ENCODE measurements at places on chromosomes 6 and 20.

GRCh38 chr20:49572857-49573256 is 4.9 kb upstream of the PTGIS start:
- no peak for DNase-seq

DNA sequence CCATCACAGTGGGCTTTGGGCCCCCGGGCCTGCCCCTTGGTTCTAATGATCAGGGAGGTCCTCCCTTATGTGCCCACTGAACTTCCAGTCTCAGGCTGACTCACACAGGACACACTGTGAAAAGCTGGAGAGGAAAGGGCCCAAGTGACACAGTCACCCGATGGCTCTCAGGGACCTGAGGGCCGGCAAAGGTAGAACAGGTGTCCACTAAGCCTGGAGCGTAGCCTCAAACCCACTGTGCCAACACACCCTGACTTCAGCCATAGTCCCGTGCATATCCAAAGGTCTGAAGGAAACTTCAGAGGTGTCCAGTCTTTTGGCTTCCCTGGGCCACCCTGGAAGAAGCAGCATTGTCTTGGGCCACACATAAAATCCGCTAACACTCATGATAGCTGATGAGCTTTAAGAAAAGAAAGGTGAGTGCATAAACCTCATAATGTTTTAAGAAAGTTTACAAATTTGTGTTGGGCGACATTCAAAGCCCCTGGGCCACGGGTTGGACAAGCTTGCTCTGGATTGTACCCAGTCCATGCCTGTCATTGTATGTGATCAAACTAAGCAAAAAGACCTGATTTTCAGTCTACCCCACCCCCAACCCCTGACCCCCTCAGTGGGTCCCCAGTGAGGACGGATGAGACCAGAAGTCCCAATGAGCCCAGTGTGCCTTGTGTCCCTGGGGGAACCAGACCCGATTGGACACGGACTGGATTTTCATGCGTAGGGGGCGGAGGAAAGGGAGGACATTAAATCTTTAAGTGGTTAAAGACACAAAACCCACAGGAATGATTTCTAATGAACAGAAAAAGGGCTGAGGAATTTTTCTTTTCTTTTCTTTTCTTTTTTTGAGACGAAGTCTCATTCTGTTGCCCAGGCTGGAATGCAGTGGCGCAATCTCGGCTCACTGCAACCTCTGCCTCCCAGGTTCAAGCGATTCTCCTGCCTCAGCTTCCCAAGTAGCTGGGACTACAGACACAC is 6.1 kb downstream of the RAMACL start:
- no peak for DNase-seq

- DNase-seq: no peak
These were observed 91.6 kb downstream of the RTN4IP1 start for GRCh38 chr6:106537662-106538061.

GRCh38 chr6:88869263-88870020 is 94.0 kb downstream of the RNGTT start:
- DNase-seq: no peak

DNA sequence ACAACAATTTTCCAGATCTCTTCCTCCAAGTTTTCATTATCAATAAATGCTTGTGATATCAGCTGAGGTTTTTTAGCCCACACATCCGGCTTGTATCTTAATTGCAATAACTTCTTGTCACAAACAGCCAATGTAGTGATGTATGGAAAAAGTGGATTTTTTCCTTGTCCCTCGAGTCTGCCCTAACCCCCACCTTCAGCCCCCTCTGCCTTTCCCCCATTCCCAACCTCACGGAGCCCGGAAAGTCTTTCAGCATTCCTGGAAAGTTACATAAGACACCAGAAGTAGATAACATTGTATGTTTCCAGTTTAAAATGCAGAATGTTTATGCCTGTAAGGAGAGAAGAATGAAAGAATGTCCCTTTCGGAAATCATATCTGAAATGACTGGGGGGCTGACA is 179.2 kb upstream of the PHACTR1 start:
- no peak for DNase-seq

DNA sequence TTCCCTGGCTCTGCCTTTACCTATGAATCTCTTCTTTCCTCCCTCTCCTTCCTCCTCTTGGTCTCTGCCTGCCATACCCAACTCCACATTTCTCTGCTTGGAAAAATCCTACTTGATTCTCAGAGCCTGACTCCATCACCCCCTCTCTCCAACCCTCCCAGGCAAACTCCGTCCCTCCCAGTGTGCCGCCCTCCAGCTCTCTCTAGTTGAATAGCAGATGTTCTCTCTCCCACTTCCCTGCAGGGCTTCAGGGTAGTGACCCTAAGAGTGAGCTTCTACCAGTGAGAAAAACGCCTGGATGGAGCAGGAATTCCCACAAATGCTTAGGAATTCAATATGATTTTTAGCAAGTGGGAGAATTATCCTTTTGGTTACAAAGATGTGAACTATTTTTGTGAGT is 141.6 kb downstream of the MTHFD1L start:
- DNase-seq: no peak

DNA sequence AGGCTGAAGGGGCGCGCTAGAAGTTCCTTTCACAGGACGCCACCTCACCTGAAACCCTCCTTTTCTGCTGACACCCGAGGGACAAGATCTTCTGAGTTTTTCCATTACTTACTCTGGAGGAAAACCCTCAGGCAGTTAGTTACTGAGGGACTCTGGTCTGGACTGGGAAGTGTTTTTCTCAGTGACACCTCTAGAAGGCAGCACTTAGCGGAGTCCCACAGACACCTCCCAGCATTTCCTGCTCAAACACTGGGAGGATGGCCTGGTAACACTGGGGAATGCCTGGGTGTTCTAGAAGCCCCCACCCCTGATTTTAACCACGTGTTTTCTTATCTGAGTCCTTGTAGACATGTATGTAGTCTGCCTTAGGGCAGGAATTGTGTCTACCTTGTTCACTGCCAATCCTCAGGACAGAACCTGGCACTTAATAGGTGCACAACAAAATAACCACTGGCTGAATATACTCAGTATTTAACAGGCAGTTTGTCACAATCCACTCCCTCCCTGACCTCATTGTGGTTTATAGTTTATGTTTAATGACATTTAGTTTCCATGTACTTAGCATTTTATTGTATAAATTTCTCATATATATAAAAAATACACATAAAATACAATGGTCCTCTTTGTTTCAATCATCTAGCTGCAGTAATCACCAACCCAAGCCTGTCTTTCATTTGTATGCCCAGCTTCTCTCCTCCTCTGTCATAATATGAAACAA is 4.8 kb downstream of the GSTA3 start:
- DNase-seq: no peak

Measured in stimulated activated CD4-positive, alpha-beta T cell treated with anti-CD3 and anti-CD28 coated beads, Interleukin-4, amount 100 ng/mL, for 4 hours (primary cell).